ENCODE measurements at places on chromosomes 5 and 9.

DNA sequence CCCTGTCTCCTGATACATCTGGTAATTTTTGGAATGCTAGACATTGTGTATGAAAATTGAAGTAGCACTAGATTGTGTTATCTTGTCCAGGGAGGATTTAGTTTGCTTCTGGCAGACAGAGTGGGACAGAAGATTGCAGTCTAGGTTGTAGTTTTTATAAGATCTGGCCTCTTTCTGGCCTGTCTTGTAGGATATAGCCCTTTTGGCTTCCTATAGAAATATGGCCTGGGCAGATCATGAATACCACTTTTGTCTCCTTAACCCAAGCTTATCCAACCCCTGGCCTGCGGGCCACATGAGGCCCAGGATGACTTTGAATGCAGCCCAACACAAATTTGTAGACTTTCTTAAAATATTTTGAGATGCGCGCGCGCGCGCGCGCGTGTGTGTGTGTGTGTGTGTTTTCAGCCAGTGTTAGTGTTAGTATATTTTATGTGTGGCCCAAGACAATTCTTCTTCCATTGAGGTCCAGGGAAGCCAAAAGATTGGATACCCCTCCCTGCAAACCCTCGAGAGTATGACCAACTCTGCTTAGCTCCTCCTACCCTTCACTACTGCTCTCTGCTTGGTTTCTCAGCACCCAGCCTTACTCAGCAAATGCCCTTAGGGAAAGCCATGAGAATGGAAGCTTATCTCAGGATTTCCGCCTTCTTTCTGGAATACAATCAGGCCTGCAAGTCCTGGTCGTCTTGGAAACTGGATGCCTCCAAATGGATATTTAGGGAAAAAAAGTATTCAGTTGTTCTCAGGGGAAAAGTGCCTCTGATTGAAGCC is 26.5 kb downstream of the ANKRD33B start:
- DNase-seq = peak; percentile 55

GRCh38 chr9:68974901-68975300 is 39.0 kb downstream of the PRKACG start:
- no peak for DNase-seq

DNA sequence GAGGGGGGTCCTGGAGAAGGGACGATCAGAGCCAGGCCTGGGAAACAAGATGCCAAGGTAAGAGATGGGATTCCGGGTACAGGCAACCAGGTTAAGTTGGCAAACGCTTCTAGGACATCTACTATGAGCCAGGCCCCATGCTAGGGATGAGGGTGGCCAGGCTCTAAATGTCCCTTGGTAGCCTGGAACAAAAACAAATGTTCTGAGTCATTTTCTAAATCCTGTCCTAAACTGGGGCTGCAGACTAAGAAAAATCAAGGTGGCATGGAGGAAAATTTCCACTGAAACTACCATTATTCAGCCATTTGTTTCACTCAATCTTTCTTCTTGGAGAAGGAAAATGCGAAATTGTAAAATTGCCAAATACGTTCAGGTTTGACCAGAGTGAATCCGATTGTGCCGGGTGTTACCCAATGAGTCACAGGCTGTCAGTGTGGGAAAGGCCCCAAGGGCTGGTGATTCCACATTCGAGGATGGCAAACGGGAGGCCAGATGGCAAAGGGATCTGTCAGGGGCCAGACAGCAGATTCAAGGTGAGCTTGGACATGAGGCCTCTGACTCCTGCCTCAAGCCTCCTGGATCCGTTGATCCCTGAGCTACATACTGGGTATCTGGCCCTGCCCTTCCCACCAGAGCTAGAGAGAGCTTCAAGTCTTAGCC is 57.6 kb downstream of the PAX5 start:
- no peak for DNase-seq

- no peak for DNase-seq
Measured at GRCh38 chr9:135632841-135633240, 6.5 kb downstream of the GLT6D1 start.

DNA sequence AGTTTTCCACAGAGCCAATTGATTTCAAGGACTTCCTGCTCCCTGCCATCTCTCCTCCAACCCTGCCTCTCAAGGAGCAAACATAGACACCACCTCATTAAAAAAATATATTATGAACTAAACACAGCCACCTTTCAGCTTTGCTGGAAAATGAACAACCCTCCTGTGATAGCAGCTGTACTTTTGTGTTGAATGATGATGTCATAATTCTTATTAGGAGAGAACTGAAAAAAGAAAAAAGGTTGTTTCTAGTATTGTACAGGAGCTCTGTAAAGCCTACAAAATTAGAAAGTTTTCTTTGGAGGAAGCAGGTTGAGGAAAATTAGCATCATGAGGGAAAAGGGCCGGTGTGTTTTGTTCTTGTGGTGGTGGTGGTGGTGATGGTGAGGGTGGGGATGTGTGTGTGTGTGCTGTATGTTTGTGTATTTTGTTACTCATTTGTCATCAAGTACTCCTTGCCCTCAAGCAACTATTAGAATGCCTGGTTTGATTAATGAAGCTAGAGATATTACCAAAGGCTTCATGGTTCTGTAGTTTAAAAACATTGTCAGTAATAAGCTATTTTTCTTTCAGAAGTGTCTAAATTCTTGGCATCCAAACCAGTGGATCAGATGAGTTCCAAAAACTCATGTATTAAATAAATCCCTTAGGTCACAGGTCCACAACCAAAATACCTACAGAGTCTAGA is 405.9 kb downstream of the TLE4 start:
- no peak for DNase-seq

GRCh38 chr9:99437145-99437544 is 215.1 kb downstream of the SEC61B start:
- DNase-seq = no peak

- DNase-seq = no peak
Measured at GRCh38 chr9:70003901-70004714, 39.5 kb upstream of the MAMDC2 start.

DNA sequence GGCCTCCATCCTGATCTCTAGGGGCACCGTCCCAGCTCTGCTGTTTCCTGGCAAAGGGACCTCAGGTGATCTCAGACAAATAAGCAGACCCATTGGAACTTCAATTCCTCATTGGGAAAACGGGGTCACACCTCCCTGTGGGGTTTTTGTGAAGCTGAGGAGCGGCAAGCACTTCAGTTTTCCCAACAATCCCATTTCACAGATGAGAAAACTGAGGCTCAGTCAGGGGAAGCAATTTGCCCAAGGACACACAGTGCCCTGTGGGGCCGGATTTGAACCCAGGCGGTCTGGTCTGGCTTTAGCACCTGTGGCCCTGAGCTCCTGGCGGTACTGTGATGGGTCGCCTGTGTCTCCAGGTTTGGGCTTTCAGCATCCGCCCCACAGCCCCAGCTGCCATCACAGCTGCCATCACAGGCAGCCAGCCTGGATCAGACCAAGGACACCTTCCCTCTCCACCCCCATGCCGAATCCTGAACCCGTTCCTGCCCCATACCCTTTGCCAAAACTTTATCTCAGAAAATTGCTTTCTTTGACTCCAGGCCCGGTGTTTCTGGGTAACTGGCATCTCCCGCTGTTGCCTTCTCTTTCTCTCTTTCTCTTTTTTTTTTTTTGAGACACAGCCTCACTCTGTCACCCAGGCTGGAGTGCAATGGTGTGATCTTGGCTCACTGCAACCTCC is 26.4 kb downstream of the NCS1 start:
- no peak for DNase-seq

GRCh38 chr9:13568841-13569601 is 289.5 kb upstream of the MPDZ start:
- no peak for DNase-seq

GRCh38 chr5:172630082-172630481 is 11.0 kb upstream of the NEURL1B start:
- no peak for DNase-seq

DNA sequence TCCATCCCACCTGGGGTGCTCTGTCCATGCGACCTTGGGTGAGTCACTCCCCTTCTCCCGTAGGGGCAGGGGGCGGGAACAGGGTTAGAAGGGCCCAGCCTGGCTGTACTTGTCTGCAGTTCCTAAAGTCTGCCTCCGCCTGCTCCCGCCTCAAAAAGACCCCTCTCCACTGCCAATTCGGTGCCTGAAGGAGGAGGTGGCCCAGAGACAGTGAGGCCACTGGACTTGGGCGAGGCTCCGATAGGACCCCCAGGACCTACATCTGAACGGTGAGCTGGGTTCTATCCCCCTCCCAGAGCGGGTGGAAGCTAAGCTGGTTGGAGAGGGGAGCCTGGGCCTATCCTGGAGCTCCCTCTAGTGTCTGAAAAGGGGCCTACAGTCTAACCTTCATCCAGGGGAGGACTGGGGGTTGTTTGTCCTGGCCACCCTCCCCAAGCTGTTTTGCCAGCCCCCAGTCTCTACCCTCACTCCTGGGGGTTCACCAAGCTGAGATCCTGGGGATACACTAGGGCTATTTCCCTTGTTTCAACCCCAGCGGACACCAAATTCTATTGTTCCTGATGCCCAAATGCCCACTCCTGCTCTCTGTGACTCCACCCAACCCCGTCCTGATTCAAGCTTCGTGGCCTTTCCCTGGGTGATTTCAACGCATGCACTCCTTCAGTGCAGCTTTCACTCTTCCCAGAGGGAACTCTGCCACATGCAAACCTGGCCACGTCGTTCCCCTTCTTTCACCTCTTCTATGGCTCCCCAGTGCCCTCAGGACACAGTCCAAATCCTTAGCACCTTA is 6.1 kb upstream of the CRB2 start:
- DNase-seq = no peak

GRCh38 chr9:35611230-35611797 is 6.3 kb downstream of the TESK1 start:
- no peak for DNase-seq

DNA sequence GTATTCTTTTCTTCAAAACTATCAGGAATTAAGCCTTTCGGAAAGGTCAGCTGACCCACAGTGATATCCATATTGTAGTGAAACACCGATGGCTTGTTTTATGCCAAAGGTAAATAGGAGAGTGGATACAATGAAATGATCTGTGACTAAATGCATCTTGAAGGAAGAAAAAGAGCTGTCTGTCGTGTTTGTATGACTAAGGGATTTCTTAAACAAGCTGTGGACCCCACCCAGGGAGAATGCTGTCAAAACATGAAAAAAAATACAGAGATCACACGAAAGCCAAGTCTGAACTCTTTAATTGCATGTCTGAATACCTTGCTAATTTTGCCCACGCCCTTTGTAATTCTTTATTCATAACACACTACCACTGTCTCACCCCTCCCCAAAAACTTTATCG is 286.4 kb upstream of the WWC1 start:
- DNase-seq = no peak

DNA sequence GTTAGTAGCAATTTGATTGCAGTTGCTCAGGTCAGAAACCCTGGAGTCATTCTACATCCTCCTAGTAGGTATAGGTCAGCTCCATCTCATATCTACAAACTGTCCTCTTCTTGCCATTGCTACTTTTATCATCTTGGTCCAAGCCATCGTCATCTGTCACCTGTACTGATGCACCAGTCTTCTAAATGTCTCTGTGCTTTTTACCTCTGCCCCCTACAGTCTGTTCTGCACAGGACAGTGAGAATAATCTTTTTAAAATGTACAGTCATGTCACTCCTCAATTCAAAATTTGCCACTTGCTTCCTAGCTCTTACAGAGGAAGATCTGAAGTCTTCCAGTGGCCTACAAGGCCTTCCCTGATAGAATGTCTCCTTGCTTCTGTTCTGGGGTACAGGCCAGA is 6.8 kb downstream of the NNT start:
- no peak for DNase-seq

DNA sequence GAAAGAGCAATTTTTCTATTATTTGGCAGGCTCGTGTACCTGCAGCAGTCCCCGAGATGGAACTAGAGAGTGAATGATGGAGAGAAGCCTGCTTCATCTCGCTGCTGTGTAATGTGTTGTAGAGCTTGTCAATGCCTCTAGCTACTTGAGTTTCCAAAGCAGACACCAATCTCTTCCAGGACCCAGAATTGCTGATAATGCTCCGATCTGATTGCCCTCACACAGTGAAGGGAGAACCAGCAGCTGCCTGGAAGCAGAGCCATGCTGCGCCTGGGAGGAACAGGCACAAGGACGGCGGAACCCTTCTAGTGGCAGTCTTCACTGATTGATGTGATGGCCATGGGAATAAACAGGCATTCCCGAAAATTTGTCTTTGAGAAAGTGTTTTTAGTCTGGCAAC is 288.0 kb downstream of the ICE1 start:
- no peak for DNase-seq

DNA sequence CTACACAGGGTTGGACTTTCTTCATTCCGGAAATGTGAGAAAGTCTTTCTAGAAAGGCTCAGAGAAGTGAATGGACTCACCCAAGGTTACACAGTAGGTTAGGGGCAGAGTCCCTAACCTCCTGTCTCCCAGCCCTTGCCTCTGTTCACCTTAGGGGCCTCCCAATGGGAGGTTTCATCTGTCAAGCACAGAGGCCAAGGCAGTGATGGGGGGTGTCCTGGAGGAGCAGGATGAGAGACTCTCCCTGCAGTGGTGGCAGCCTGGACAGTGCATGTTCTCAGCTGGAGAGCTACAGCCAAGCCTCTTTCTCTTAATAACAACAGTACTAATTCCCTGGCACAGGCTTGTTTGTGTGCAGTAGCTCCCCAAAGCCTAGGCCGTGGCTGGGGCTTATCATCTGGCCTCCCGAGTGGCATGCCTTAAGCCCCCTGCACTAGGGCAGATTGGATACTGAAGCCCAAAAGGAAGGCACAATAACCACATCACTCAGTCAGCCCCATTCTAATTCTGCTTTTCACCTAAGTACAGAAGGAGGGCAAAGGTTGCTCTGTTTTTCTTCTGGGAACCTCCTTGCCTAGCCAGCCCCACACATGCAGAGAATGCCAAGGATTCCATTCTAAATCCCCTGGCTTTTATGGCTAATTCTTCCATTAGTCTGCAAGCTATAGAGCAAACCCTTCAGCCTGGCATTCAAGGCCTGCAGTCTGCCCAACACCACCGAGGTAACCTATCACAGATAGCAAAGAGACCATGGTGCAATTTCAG is 50.2 kb upstream of the XPA start:
- DNase-seq = no peak

Data from iPS DF 6.9 (cell line).